NCI-H1417 treated with DMSO at 0.1 percent for 48 hours (cell line): ENCODE measurements at places on chromosomes 1 and 21.

DNA sequence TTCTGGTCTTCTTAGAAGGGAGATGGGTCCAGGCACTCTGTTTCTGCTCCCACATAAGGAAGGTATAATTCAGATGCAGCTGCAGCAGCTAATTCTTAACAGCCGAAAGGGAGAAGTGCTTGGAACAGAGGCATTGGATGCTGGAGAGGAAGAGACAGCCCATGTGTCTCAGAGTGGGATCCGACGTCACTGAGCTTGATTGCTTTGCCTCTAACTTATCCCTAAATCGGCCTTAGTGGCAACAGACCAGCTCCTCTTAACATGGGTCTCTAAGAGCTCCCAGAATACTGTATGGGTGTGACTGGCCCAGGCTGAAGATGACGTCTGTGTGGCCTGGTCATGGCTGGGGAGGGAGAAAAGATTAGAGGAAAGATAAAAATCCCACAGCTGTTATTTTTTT lies 40.7 kb upstream of the KCND3 start:
- DNase-seq, result no peak

DNA sequence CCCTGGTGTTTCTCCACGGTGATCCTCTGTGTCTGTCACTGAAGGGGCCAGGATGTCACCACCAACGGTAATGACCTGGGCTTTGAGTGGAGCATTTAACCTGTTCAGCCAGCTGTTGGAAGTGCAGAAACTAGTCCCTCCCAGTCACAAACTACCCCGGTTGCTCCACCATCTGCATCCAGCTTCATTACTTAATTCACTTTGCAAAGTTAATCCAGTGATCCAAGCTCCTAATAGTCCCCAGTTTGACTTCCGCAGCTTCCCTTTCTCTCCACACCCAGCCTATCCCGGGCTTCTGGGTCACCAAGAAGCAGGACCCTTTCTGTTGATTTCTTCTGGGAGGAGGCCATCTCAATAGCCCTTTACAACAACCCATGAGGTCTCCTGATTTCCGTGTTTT lies 63.5 kb downstream of the MDM4 start:
- no peak for DNase-seq

GRCh38 chr1:152048416-152049009 lies 11.7 kb upstream of the S100A11 start:
- DNase-seq, result no peak

DNA sequence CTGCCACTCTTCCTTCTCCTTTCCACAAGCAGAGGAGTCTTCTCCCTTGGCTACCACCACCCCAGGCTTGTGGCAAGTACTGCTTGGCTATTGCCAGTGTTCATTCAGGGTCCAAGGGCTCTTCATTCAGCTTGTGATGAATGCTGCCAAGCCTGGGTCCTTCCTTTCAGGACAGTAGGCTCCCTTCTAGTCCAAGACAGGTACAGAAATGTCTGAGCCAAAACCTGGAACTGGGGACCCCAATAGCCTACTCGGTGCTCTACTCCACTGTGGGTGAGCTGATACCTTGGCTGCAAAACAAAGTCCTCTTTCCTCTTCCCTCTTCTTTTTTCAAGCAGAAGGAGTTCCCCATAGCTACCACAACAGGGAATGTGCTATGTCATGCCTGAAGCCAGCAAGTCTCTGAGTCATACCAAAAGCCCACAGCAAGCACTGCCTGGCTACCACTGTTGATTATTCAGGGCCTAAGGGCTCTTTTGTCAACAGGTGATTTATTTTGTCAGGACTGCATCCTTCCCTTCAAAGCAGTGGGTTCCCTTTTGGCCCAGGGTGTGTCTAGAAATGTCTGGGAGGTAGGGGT lies 268.9 kb downstream of the HHAT start:
- DNase-seq, result no peak

DNA sequence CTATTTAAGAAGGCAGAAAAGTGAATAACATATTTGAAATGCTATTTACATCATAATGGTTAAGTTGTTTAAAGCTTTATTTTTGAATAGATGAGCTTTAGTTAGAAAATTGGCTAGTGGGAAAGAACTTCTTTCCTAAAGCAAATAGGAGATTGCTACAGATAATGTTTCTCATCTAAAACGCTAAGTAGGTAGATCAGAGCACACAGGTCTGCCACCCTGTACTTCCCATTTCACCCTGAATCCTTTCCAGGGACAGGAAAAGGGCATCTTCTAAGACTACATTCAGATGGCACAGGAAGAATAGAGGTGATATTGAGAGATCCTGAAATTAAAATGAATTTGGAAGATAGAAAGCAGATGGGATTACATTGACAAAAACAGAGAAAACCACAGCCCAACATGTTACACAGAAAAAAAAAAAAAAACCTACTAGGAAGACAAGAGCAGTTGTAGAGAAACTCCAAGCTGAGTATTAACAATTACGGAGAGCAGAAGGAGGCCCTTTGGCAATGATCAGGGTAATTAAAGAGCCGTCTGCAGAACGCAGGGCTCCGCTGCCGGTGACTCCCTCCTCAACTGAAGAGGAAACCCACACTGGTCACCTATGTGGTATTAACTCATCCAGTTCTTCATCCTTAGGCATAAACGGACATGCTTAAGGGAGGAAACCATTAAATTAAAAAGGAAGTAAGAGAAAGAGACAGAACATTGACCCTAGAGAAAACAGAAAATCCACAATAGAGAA lies 53.6 kb upstream of the MAP10 start:
- no peak for DNase-seq

DNA sequence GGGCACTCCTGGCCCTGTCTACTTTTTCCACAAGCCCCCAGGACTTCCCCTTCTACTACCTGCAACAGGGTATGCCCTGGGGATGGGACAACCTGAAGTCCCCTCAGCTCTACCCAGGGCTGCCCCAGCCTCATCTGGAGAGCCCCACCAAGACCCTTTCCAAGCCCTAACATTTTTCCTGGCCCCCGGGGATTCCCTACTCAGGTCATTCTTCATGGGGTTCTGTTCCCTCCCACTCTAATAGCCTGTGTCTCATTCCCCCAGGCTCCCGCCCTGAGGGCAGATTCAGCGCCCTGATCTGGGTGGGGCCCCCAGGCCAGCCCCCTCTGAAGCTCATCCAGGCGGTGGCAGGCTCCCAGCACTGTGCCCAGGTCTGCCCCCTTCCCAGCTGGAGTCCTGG lies 9.6 kb downstream of the EXTL1 start:
- no peak for DNase-seq

DNA sequence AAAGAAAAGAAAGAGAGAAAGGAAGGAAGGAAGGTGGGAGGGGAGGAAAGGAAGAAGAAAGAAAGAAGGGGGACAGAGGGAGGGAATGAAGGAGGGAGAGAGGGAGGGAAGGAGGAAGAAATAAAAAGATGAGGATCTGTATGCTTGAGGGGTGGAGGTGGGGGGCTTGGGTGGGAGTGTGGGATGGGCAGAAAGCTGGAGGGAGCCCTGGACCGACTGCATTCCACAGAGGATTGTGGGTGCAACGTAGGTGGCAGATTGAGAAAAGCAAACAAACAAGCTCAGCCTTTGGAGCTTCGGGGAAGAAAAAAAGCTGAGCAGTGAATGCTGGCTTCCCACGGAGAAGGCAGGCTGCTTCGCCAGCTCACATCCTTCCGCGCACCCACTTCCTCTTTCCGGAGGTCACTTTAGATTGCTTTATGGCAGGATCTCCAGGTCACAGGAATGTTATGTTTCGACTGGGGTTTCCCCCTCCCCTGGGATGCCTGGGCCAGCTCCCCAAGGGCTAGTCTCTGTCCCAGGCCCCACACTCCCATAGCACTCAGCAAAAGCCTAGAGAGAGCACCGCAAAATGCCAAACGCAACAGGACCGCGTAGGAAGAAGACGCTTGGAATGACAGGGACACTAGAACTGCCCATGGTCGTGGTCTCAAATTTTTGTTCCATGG lies 20.7 kb upstream of the LGALS8 start:
- no peak for DNase-seq
